ENCODE measurements at places on chromosomes 5 and 9. TPM values are rescaled to one million over a fixed set of nuclear protein-coding genes. Genes with fewer than 3 reads are reported as not detected.

HOMER1 gene
- 14.2 TPM for total RNA-seq

IDNK gene
- total RNA-seq = 5.5 TPM

SPATA6L gene
- total RNA-seq = 13.6 TPM

LRRC19 gene
- total RNA-seq = not detected

PKD2L2 gene
- not detected for total RNA-seq

TTC39B gene
- 17.7 TPM for total RNA-seq

NEUROG1 gene
- not detected for total RNA-seq

GMCL2 gene
- not detected for total RNA-seq

PCDHA6 gene
- total RNA-seq = 1.3 TPM

SLC34A1 gene
- not detected for total RNA-seq

ADCY2 gene
- total RNA-seq = 25.3 TPM

FBP2 gene
- not detected for total RNA-seq

GM2A gene
- 14.7 TPM for total RNA-seq

IFNA13 gene
- not detected for total RNA-seq

STPG3 gene
- not detected for total RNA-seq

ESM1 gene
- total RNA-seq = not detected

GLRA1 gene
- total RNA-seq = not detected

SSNA1 gene
- total RNA-seq = 17.1 TPM

GCNT4 gene
- total RNA-seq = 4.0 TPM

TEX48 gene
- not detected for total RNA-seq

TRMO gene
- 24.1 TPM for total RNA-seq

SPOCK1 gene
- total RNA-seq = 53.2 TPM

PPIC gene
- total RNA-seq = 28.4 TPM

GRIA1 gene
- total RNA-seq = not detected

SLC6A3 gene
- 0.07 TPM for total RNA-seq

PCDHA1 gene
- total RNA-seq = 0.41 TPM

SMIM32 gene
- total RNA-seq = not detected

TXNDC8 gene
- total RNA-seq = not detected

GNG10 gene
- 89.0 TPM for total RNA-seq

GNA14 gene
- 17.9 TPM for total RNA-seq

IFNA2 gene
- not detected for total RNA-seq

PCDHGB4 gene
- 8.2 TPM for total RNA-seq

LTC4S gene
- not detected for total RNA-seq

SELENOP gene
- 248 TPM for total RNA-seq

SLCO6A1 gene
- total RNA-seq = not detected

SV2C gene
- total RNA-seq = 3.7 TPM

CREBRF gene
- 38.7 TPM for total RNA-seq

SPRY4 gene
- total RNA-seq = 13.8 TPM

SPINK7 gene
- total RNA-seq = not detected

SAPCD2 gene
- 1.0 TPM for total RNA-seq

DDX46 gene
- 39.7 TPM for total RNA-seq

TMEM267 gene
- total RNA-seq = 17.5 TPM

LCN10 gene
- total RNA-seq = 30.5 TPM

CACNA1B gene
- total RNA-seq = 0.12 TPM

INSL4 gene
- not detected for total RNA-seq

NXNL2 gene
- total RNA-seq = 32.4 TPM

MAP1B gene
- total RNA-seq = 212 TPM

SOHLH1 gene
- not detected for total RNA-seq

TAF11L5 gene
- total RNA-seq = not detected

ARL14EPL gene
- total RNA-seq = not detected

ARID3C gene
- not detected for total RNA-seq

COL5A1 gene
- total RNA-seq = 90.4 TPM

SLC6A7 gene
- not detected for total RNA-seq

FAM200C gene
- total RNA-seq = 34.1 TPM

C9orf50 gene
- 0.35 TPM for total RNA-seq

KCNMB1 gene
- total RNA-seq = 7.9 TPM

SMC5 gene
- total RNA-seq = 65.5 TPM

DRD1 gene
- total RNA-seq = not detected
